Brain (organoid and tissue), 16 donors: ENCODE measurements at places on chromosomes 13 and 19. TPM values are rescaled to one million over a fixed set of nuclear protein-coding genes. Genes with fewer than 3 reads are reported as not detected.

ZNF208 gene
- 1.2 TPM for polyA plus RNA-seq

DNA sequence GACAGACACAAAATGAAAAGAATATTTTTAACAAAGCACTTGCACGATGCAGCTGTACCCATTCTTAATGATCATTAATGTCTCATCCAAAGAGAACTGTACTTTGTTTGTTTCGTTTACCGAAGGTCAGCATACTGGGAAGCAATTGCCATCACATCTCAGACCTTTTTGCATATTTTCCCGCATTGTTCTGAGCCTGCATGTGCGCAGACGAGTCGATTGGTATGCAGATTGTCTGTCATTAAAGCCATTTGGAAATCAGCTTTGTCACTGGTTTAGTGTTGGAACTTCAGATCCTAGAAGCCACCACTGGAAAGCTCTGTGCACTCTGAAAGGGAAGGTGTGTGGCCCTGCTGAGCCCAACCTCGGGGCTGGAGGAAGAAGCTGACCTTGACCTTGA is 15.6 kb downstream of the SPACA7 start:
- peak; percentile 6 for DNase-seq

- DNase-seq, result no peak
Observed at GRCh38 chr13:51624695-51625345, 40.6 kb downstream of the WDFY2 start.

DNA sequence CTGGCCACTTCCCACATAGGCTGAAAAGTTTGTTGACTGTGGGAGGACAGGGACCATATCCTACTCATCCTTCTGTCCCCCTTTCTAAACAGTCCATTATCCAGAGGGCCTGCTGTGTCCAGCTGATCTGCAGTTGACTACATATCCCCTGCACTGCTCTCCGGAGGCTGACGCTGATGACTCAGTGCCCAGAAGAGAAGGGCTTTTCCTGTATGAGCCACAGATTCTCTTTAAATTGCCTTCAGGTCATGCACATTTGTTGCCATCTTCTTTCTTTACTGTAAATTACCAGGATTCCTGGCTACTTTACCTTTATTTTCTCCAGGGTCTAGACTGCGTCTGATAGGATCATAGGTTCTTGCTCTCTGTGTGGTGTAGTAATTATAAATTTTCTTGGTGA is 125.2 kb downstream of the LACC1 start:
- no peak for DNase-seq

- no peak for DNase-seq
Observed at GRCh38 chr13:79650688-79651087, 169.7 kb downstream of the NDFIP2 start.

DNA sequence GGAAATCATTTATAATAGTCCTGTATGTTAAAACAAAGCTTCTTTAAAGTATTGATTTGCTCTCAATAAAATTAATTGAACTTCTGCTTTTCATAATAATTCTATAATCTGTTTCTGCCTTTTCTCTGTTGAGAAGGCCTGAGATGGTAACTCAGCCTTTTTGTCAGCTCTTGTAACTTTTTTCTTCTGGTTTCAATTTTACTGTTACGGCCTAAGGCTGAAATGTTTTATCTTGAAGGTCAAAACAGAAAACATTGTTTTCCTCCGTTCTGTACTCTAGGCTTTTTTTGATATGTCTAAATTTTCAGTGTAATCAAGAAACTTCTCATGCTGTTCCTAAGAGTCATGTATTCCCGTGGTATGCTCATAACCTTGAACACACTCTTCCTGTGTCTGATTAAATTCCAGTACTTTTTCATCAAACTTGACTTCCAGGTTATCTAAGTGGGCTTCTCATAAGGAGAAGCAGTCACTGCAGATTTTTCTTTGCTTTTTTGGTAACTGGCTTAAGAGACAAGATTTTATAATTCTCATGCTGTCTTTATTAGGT is 7.6 kb upstream of the NAXD start:
- no peak for DNase-seq

YJEFN3 gene
- 18.9 TPM for polyA plus RNA-seq

- peak; percentile 80 for DNase-seq
Observed at GRCh38 chr13:106529415-106530170, 5.9 kb downstream of the EFNB2 start.

DNA sequence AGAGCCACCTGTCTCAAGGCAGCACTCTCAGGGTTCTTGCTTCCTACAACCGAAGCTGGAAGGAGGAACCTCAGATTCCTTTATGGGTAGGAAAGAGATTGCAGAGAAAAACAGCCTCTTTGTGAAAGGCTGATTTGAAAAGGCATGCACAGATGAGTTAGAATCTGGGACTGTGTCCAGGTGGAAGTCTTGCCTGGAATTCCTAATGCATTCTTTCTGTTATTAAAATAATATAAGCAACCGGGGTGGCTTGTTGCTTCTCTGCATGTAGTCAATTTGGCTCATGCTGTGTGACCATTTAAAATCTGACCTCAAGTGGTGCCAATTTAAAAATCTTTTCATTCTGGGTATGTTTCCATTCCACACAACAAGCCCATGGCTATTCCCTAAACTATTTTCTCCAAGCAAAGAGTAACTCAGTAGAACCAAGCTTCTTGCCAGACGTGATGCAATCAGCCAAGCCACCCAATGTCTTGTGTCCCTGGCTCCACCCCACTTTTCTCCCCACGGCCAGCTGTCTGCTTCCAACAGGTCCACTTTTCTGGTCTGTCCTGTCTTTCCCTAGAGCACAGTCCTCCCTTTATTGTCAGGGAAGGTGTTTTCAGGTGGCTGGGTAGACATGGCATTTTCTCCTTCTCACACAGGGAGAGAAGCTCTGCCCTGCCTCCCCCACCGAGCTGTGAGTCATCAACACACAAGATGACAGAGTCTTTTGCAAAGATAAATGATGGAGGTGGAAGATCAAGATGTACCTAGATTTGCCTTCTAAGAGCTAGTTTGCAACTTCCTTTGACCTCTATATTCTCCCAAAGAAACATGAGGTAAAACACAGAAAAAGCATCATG is 394.3 kb downstream of the FOXO1 start:
- DNase-seq, result peak; percentile 65

FCGBP gene
- 12.3 TPM for polyA plus RNA-seq

SLC8A2 gene
- polyA plus RNA-seq, result 23.3 TPM

- DNase-seq, result no peak
Observed at GRCh38 chr13:43797159-43797558, 10.4 kb upstream of the ENOX1 start.

GRCh38 chr13:94550062-94550738 is 45.8 kb downstream of the TGDS start:
- no peak for DNase-seq

ZNF844 gene
- 4.1 TPM for polyA plus RNA-seq
